ENCODE measurements at places on chromosomes 6 and 20.

- no peak for DNase-seq
Measured at GRCh38 chr6:3005077-3005476, 5.4 kb downstream of the NQO2 start.

DNA sequence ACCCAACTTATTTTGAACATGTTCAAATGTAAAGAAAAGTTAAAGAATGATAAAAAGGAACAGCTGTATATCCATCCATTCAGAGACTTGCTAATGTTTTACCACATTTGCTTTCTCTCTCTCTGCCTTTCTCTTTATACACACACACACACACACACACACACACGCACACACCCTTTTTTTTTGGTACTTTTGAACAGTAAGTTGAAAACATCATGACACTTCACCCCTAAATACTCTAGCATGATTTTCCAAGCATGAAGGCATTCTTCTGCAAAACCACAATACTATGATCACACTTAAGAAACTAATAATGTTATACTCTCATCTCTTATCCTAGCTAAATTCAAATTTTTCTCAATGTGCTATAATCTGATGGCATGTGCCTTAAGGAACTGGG is 192.3 kb downstream of the UTRN start:
- DNase-seq = no peak

- no peak for DNase-seq
Measured at GRCh38 chr6:1739220-1739619, 129.5 kb downstream of the FOXC1 start.

DNA sequence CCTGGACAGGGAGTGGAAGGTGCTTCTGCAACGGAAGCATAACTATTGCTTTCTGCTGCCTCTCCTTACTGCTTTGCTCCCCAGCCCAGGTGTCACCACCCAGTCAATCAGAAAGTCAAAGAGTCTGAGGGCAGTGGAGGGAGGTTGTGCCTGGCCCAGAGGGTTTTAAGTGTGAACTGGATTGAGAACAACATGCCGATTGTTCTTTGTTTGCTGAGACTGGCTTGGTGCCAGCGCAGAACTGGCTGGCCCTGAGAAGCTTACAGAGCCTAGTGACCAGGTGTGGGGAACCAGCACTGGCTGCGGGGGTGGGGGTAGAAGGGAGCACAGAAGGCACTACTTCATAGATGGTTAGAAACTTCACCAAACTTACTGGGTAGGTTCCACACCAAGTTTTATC is 31.1 kb upstream of the ENPP4 start:
- DNase-seq = no peak

DNA sequence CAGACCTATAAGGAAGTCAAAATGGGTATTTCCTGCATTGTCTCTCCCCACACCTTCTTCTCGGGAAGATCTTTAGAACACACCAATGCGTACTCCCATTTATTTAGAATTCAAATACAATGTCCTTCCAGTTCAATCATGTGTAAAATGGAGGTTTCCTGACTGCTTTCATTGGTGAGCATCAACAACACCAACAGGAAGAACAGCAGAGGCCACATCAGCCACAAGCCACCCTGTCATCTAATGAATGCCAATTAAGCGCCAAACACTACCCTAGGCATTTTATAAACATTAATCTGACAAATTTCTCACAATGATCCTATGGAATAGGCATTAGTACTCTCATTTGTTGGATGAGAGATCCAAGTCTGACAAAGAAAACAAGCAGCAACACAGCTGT is 68.4 kb upstream of the SMLR1 start:
- DNase-seq = no peak

- no peak for DNase-seq
Measured at GRCh38 chr6:108242721-108243120, 18.1 kb downstream of the SNX3 start.

DNA sequence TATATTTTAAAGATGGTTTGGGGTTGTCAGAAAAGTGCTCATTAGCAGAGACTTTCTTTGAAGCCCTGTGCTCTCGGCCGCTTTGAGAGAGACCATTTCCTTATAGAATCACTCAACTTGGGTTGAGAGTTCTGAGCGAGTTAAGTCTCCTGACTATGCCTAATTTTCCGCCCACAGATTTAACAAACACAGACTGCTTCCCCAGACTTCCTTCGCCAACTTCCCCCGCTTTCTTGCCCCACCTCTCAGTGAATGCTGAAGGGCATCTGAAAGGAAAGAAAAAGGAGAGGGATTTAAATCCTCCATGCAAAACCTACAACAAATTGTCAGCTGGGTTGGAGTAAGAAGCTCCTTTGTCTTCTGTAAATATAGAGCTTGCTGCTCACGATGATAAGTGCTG is 224.0 kb downstream of the EYA2 start:
- no peak for DNase-seq

GRCh38 chr6:22435151-22435550 is 134.2 kb upstream of the HDGFL1 start:
- no peak for DNase-seq

DNA sequence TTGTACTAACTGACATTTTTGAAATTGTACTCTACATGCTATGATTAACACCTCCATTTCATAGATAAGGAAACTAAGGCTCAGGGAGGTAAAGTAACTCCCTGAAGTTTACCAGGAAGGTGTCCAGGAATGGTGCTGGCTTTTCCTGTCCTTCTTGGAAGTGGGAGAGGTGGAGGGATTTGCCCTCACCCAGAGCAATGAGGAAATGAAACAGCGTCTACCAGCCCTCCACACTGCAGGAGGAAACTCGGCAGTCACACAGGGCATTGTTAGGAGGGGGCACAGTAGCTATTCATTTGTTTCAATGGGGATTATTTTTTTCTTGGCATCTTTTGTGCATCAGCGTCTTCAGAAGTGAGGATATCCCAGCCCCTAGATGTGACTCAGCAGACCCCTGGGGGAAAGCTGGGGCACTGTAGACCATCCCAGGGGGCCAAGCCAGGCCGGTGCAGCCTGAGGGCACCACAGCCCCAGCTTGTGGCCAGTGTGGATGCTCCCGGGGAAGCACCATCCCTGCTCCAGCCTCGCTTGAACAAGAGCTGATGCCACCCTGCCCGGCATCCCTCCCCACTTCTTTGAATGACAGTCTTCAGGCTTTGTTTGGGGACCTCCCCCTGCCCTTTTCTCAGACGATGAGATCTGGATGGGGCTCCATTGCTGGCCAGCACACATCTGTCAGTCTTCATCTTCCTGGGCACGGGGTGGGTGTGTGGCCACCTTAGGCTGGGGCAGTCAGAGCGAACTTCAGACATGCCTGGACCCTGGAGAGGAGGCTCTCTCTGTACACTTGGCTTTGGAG is 224.4 kb upstream of the PMEPA1 start:
- DNase-seq = no peak

DNA sequence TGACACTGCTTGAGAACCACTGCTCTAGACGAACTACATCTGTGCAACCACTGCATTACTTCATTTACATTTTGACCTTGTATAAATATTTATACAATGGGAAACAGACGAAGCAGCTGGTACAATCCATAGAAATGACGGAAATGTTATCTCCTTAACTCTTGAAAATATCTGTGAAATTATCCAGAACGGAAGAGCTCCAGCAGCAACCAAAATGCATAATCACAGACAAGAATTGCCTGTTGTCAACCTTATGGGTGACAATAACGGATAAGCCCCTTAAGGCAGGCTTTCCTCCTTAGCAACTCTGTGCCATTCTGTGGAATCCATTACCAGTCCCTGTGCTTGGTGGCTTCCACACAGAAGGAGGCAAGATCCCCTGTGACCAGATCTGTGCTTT is 115.4 kb downstream of the DTNBP1 start:
- no peak for DNase-seq

All from stimulated activated CD4-positive, alpha-beta T cell treated with anti-CD3 and anti-CD28 coated beads, Interleukin-12 subunit alpha, Interleukin-12 subunit beta, amount 100 ng/mL, for 24 hours (primary cell).